ENCODE measurements at places on chromosomes 2 and 18.
A peak's percentile ranks its signal among the peaks of the same experiment; 100 is the strongest.

DNA sequence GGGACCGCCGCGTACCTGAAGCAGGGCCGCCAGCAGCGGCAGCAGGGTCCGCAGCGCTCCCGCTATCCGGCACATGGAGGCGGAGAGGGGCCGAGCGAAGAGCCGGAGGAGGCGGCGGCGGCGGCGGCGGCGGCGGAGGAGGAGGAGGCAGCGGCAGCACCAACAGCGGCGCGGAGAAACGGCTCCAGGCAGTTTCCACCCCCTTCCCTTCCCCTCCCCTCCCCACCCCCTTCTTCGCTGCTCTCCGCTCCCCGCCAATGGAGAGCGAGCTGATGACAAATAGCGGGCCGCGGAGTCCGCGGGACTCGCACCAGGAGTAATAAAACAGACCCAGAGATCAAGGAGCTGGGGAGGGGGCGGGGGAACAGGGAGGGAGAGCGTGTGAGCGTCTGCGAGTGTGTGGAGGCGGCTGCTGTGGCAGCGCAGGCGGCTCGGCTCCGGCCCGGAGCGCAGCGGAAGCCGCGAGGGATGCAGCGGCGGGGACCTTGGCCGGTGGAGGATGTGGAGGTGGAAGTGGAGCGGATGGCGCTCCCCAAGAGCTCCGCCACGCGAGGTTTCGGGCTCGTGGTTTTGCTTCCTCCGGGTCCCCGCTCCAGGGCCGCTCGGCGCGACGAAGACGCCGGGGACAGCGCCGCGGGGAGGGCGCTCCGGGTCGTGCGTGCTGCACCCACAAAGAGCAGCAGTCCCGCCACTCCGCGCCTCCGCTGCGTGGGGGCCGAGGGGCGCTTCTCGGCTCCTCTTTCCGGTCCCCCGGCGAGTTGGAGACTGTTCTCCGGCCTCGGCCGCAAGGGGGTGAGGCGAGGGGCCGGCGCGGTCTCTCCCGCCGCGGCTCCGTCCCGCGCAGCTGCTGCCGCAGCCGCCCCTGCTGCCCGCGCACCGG, at the start of gene CDH2:
Gene CDH2 (minus strand): TSS at position 183 of the 880 bp plus-strand sequence. CDS start 108 bp downstream, at position 75.
- peak; percentile 66 for DNase-seq

DNA sequence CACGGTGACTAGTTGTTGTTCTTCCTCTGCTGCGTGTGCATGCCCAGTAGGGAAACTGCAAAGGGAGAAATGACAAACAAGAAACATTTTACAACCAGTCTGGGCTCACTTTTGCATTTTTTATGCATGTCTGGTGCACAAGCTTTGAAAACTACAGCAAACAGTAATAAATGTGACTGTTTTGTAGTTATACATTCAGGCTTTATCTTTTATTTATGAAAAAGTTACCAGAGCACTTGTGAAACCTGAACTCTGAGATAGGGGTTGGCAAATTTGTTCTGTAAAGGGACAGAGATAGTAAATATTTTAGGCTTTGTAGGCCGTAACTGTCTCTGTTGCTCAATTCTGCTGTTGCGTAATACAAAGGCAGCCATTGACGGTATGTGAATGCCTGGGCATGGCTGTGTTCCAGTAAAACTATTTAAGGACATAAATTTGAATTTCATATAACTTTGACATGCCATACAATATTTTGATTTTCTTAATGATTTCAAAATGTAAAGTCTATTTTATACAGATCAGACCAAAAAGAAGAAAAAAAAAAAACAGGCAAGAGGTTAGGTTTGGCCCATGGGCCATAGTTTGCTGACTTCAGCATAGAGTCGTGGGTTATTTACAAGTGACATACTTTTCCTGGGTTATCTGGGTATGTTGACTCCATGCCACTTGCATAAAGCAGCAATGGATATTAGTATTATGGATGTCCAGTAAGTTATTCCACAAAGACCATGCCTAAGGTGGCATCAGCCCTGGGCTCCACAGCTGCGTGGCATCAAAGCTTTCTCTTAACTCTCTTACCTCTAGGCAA, 53.6 kb upstream of the EML6 start:
- no peak for DNase-seq

DNA sequence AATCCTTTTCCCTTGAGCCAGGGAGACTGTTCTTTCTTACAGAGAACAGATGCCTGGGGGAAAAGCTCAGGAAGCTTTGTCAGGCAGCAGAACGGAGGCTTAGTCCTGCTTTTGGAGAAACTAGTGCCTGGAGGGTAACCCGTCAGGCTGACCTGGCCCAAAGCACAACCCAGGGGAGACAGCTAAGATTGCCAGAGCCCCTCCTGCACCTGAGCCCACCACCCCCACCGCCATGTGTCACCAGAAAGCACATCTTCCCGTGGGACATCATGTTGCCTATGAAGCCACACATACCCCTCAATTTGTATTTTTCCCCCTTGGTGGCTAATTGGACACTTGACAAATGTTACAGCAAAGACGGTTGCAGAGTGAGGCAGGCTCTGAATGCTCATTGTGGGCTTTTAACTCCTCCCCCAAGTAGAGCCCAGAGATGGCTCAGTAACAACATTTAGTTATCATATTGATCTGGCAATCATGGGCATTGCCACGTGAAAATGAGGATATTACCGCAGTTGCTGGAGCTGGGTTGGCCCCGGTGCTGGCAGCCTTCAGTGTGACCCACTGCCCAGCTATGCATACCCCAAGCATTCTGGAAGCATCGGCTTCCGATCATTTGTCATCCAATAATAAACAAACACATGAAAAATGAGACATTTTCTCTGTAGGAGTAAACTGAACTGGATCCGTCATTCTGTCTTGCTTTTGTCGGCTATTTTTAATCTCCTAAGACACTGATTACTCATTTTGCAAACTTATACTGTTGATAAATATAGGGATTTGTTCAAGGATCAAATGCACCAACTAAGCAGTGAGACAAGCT, 229.5 kb downstream of the ATAD2B start:
- no peak for DNase-seq

DNA sequence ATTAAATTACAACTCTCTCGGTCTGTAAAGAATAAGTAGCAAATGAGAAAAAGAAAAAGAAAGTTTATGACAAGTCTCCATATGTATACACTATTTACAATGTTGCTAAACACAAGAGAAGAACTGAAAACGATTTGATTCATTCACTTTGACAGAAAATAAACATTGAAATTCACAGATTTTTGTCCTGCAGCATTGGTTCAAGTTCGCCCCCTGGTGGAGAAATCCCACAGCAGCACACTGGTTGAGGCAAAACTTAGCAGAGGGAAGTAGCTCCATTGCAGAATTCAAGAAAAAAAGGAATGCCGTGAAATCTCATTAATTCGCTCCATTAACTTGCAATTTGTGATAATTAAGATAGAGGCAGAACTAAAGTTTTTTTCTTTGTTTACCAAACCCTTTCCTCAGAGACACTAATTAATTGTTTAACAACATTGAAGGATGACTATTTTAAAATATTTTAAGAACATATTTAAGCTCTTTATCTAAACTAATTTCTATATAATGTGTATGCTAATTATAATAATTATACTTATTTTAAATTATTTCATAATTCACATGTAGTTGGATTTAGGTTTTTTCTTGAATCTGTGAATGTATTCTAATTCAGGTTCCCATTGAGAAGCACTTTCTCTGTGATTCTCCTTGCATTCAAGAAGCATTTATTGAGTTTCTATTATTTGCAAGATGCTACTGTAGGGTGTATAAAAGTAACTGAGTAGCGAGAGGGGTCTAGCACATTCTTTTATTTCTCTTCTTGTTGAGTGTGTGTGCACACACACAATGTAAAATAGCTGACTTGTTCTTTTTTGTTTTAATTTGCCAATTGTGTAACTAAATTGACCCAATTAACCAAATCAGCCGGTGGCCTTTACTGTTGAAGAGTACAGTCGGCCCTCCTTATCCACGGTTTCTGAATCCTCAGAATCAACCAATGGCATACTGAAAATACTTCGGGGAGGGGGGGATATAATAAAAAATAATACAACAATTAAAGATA, 74.1 kb downstream of the COL4A3 start:
- no peak for DNase-seq

DNA sequence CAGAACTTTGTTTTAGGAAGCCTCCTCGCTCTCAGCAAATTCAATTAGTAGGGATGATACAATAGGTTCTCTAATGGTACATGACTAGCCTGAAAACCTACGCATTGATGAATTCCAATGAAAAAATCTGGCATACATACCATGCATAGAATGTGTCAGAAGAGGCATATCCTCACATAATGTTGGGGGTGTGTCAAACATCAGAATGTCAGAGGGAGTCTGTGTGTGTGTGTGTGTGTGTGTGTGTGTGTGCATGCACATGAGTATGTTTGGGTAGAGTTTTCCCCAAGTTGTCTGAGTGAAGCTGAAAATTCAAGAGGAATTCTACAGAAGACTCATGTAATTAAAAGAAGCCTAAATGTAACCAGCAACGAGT, 78.5 kb downstream of the FIGN start:
- no peak for DNase-seq

GRCh38 chr2:233084488-233084887, 24.3 kb downstream of the INPP5D start:
- no peak for DNase-seq

- DNase-seq = no peak
Observed at GRCh38 chr18:43720041-43720440, 442.8 kb upstream of the SYT4 start.

DNA sequence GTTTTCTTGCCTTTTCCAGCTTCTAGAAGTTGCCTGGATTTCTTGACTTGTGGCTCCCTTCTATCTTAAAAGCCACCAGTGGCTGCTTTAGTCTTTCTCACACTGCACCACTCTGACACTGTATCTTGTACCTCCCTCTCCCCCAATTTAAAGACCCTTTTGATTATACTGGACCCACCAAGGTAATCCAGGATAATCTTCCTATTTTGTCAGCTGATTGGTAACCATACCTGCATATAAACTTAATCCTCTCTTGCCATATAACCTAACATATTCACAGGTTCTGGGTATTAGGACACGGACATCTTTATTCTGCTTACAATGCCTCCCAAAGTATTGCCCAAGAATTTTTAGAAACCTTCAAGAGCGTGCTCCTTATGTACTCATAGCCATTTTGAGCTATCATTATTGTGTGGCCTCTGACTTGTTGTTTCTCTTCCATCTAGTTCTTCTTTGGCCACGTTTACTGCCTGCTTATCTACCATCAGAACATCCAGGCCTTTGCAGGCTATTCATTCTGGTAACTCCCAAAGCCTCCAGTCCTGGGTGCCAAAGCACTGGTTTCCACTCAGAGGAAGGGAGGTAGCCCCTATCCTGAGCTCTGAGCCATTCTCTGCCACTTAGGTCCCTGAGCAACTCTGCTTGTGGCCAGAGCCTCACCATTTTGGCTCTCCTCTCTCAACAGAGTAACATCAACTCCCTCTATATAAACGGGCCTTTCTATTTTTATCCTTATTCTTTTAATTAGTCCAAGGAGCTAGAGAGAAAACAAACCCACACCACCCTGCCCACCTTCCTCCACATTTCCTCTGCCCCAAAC, 70.8 kb downstream of the MYO3B start:
- no peak for DNase-seq

- no peak for DNase-seq
Observed at GRCh38 chr2:219434468-219434717, 250 bp upstream of the SPEG start.

DNA sequence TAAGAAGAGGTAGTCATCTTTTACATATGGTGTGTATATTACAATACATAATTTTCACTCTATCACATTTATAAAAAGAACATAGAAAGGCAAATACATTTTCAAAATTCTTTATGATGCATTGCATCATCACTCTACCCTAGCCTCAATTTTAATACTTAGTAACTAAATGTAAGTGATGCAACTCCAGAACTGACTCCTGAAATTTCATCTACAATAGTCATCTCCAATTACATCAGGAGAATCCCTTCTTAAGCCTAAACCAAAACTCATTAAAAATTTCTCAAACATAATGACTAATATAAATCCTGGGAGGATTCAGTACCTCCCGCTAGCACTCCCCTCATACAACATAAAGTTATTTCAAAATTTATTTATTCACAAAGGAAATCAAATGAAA, 15.9 kb downstream of the TMX3 start:
- DNase-seq = no peak

GRCh38 chr2:74816540-74817303, 17.2 kb upstream of the HK2 start:
- DNase-seq = no peak

- DNase-seq = no peak
Observed at GRCh38 chr2:99615247-99615771, 125.5 kb upstream of the REV1 start.

DNA sequence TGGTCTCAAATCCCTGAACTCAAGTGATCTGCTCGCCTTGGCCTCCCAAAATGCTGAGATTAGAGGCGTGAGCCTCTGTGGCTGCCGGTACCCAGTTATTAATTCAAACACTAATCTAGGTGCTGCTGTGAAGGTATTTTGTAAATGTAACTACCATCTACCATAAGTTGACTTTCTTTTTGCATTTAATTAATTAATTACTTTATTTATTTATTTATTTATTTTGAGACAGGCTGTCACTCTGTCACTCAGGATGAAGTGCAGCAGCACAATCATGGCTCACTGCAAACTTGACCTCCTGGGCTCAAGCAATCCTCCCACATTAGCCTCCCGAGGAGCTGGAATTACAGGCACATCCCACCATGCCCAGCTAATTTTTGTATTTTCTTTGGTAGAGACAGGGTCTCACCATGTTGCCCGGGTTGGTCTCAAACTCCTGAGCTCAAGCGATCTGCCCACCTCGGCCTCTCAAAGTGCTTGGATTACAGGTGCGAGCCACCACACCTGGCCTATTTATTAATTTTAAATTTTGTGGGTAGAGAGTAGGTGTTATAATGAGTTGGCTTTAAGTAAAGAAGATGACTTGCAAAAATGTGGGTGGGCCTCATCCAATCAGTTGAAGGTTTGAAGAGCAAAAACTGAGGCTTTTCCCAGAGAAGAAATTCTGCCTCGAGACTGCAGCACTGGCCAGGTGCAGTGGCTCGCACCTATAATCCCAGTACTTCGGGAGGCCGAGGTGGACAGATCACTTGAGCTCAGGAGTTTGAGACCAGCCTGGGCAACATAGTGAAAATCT, 17.3 kb upstream of the NMUR1 start:
- DNase-seq = no peak

- DNase-seq = no peak
Observed at GRCh38 chr2:228652366-228652765, 470.9 kb upstream of the SPHKAP start.

- DNase-seq = no peak
Observed at GRCh38 chr2:97849881-97850528, 136.6 kb downstream of the ZAP70 start.

DNA sequence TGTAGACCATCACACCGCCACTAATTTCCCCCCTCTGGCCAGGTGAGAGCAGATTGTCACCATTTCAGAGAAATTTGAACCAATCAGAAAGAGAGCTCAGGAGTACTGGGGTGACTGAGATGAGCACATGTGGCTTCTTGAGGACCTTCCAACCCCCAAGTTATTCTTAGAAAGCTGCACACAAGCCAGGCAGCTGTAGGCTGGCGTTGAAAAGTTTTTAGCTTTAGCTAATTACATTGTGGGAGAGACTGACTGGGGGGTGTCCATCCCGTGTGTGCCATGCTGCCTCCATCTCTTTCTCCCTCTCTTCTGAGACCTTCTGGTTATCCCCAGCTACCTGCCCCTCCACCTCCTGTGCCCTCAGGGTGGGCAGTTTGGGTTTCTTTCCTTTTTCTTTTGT, 154.0 kb downstream of the AGAP1 start:
- no peak for DNase-seq

All from NCI-H187 treated with DMSO at 0.1 percent for 48 hours (cell line).